ENCODE measurements at places on chromosomes 2 and 18. TPM values are rescaled to one million over a fixed set of nuclear protein-coding genes. Genes with fewer than 3 reads are reported as not detected.

DNA sequence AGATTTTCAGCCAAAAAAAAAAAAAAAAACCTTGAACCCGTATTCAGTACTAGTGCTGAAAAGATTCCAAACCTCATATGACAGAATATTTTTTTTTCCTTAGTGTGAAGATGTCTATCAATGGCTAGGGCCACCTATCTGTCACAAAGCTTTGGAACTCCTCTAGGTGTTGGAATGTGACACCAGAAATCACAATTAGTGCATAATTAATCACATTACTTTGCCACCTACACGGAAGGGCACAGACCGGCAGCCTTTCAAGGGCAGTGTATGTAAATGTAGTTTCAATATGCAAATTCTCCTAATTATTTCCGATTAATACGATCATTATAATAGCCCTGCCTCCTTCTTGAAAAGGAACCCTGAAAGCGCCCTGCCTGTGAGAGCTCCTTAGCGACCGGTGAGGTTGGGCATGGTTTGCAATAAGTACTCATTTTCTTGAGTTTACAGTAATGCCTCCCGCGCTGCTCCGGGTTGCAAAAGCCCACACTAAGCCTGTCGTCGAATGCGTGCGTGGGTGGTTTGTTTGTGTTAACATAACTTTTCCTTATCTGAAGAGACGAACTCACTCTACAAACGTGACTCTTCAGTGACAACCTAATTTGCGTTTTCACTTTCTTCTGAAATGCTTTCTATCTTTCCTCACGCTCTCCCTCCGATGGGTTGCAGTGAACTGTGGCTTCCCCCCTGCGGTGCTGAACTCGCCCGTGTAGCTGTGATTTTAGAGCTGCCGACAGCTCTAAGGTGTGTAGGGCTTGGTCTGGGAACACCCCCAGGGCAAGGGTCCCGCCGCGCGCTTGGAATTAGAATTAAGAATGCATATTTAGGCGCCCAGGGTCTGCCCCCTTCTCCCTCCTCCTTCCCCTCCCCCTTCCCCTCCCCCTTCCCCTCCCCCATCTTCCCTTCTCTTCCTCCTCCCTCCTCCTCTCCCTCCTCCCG lies 765 bp upstream of the ID2 start:
- DNase-seq: no peak
- H3K4me1 ChIP-seq: peaks cover 22% of the 10 kb centered on the region

The STAT4 gene
- 0.30 TPM for total RNA-seq

DNA sequence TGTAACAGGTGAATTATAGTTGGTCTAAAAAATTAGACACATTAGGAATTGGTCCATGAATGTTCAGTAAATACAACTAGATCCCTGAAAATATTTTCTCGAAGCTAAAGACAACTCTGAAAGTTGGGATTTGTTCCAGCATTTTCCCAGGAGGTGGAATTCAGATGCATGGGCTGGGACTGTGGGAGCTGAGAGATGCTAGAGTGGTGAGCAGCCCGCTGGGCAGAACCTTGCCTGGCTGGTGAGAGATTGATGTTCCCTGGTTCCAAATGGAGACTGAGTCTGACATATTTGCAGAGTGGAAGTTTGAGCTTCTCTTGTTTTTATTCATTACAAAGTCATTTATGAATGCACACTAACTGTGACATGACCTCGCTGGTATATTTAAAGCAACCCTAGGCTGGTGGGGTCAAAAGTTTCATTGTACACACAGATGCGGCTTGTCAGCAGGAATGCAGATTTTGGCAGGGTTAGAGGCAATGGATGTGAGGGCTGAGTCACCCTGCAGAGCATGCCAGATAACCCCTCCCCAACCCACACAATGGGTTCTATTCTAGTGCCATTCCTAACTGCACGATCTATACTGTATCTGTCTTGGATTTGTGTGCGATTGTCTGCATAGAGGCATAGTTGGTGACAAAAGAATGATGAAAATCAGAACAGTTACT lies 23.5 kb upstream of the TMEM178A start:
- H3K27ac ChIP-seq: no peak overlapping the region
- peaks cover 20% of the 10 kb centered on the region for H3K4me1 ChIP-seq
- H3K4me3 ChIP-seq: no peak overlapping the region
- H3K36me3 ChIP-seq: no peaks in the 10 kb centered on the region

DNA sequence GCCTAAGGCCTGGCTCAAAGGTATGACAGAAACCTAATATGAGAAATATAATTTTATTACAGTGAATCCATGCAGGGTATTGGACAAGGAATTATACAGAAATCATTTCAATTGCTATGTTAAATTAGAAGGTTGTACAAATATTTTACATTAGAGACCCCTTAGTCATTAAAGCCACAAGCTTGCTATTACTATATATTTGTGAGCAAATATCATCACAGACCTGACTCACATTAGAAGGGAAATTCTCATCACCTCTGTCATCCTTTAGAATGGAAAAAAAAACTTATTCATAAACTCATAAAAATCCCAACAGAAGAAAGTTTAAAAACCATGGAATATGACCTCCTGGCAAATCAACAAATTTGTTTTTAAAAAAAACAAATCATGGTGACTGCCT lies 277.9 kb downstream of the DCC start:
- no peak overlapping the region for H3K4me3 ChIP-seq
- no peaks in the 10 kb centered on the region for H3K36me3 ChIP-seq

- no peak for DNase-seq
- no peaks in the 10 kb centered on the region for H3K27me3 ChIP-seq
- no peak overlapping the region for H3K27ac ChIP-seq
- no peaks in the 10 kb centered on the region for H3K4me1 ChIP-seq
- no peak overlapping the region for H3K4me3 ChIP-seq
These were observed 333.7 kb downstream of the RAD51AP2 start for GRCh38 chr2:17184512-17184911.

DNA sequence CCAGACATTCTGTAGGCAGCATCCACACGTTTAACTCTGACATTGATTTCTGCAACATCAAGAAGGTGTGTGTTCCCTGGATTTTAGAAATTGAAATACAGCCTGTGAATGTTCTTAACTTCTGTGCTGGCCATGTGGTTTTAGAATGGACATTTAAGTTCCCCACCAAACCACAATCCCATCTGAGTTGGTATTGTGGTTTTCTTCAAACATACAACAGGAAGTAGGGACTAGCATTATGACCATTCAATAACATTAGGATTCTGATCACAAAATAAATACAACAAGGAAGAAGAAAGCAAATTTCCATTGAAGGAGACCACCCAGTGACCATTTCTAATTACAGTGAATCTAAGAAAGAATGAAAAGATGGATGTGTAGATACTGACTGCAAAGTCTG lies 51.2 kb downstream of the MAP3K20 start:
- DNase-seq: no peak
- H3K36me3 ChIP-seq: peaks cover 16% of the 10 kb centered on the region
- H3K4me3 ChIP-seq: no peak overlapping the region

Measured in psoas muscle (tissue), 8 donors.